ENCODE measurements at places on chromosomes 1 and 21.

GRCh38 chr21:31176725-31177124, 138.4 kb upstream of the KRTAP19-8 start:
- no peak for DNase-seq

DNA sequence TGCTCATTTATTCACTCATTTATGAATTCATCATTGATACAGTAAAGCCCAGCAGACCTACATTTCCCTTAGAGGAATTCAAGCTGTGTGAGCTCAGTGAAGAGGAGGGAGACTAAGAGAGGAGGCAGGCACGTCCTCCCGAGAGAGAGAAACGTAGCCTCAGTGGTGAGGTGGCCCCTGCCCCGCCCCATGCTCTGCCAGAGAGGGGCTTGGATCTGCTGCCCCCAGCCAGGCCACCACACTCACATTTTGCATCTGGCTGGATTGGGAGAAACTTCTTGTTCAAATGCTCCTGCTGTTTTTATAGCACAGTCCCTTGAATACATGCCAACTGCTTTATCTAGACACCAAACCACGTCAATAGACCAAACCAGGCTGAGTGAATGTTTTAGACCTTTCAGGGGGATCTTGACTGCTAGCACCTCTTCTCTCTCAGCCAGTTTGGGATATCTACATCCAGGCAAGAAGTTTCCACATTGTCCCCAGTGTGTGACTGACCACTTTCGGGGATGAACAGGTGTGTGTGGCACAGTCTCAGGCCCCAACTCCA, 67.7 kb upstream of the AJAP1 start:
- DNase-seq = no peak

DNA sequence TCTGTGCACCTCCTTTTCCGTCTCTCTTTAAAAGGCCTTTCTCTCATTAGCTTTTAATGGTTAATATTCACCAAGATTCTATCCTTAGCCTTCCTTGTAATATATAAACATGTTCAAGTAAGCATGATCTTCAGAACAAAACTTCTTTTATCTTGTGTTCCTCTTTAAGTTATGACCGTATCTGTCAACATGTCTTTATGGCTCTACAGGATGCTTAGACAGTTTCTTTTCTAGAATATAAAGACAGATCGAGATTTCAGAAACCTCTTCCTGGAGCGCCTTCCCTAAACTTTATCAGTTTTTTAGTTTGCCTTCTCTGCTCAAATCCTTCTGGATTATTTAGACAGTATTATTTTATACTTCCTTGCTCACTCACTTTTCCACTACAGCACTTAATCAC, 7.2 kb downstream of the RO60 start:
- DNase-seq = no peak

DNA sequence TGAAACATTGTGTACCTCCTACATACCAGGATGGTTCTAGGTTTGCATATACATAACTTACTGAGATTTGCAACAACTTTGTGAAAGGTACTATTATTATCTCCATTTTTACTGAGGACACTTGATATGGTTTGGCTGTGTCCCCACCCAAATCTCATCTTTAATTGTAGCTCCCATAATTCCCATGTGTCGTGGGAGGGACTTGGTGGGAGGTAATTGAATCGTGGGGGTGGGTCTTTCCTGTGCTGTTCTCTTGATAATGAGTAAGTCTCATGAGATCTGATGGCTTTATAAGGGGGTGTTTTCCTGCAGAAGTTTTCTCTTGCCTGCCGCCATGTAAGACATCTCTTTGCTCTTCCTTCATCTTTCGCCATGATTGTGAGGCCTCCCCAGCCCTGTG, 40.1 kb downstream of the IGSF21 start:
- DNase-seq = no peak

GRCh38 chr1:209736490-209737117, 19.2 kb upstream of the TRAF3IP3 start:
- no peak for DNase-seq

DNA sequence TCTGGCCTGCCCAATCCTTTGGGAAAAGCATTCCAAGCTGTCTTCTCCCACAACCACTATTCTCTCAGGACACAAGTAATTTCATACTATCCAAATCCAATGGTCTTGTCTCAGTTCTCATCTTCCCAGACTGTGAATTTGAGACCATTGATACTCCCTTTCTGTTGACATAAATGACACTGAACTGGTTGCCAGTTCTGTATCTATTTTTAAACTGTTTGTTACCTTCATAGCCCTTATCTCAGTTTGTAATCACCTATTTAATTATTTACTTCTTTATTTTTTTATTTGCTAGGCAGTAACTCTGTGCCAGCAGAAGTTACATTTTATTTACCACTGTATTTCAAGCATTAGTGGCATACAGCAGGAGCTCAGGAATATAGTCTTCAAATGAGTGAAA, 24.0 kb downstream of the TCEANC2 start:
- DNase-seq = no peak

- DNase-seq = no peak
Observed at GRCh38 chr1:5551274-5551975, 440.8 kb downstream of the NPHP4 start.

- DNase-seq = no peak
Observed at GRCh38 chr1:3251099-3251806, 182.2 kb downstream of the PRDM16 start.

Measured in activated gamma-delta T cell treated with Interleukin-2 at 50 U/mL for 16 hours (primary cell).